Activated CD4-positive, alpha-beta T cell treated with anti-CD3 and anti-CD28 coated beads, Interleukin-2, amount 50 U/mL, for 16 hours (primary cell): ENCODE measurements at places on chromosomes 3 and 15.

DNA sequence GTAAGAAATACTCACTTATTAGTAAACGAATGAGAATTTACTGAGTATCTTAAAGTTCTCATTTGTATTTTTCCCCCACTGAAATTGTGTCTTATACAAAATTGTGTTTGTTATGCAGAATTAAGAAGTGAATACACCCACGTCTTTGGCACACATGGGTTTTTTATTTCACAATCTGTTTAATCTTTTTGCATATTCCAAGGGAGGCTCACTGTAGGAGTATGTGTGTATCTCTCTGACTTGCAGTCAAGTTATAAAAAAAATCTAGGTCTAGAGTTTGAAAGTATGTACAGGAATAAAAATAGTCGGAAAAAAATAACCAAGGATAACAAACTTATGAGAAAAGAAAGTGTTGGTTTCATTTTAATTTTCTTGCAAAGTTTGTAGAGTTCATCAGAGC lies 255.2 kb downstream of the PDCD6IP start:
- no peak for DNase-seq

GRCh38 chr3:50612234-50612882 lies 784 bp upstream of the CISH start:
- no peak for DNase-seq

DNA sequence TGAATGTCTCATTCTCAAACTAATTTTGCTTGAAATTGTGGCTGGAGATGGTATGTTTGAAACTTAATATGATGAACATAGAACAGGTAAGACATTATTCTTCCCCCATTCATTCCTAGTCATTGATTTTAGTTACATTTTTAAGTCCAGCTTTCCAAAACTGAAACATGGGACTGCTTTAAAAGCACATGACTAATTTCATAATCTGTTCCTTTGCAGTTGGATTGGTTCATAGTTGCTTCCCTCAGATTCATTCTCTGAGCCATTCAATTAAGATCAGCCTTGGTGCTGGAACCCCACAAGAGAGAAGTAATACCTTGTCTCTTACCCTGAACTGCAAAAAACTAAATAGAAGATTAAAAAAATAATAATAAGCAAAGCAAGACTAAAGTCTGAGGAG lies 87.5 kb upstream of the TGFBR2 start:
- DNase-seq, result no peak

GRCh38 chr15:29129221-29129620 lies 140.4 kb downstream of the NSMCE3 start:
- no peak for DNase-seq
